PC-3 (cell line): ENCODE measurements at places on chromosomes 3 and 15. TPM values are rescaled to one million over a fixed set of nuclear protein-coding genes. Genes with fewer than 3 reads are reported as not detected.

DNA sequence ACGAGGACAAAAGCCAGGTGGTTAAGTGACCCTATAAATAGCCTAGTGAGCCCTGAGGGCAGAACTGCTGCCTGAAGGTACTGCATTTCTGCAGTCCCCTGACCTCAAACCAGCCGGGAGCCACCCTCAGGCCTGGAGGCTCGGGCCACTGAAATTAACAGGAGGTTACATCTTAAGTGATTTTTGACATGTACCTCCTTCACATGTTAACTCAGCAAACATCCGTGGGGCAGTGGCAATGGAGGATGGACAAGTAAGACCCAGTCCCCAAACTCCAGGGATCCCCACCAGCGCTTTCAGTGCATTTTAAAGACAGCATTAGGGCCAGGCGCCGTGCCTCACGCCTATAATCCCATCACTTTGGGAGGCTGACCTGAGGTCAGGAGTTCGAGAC lies 26.2 kb downstream of the PSTPIP1 start:
- DNase-seq = no peak

- DNase-seq = no peak
These were observed 309.8 kb upstream of the CTDSPL start for GRCh38 chr3:37551857-37552256.

- no peak for DNase-seq
These were observed 20.5 kb downstream of the LCTL start for GRCh38 chr15:66545255-66545654.

DNA sequence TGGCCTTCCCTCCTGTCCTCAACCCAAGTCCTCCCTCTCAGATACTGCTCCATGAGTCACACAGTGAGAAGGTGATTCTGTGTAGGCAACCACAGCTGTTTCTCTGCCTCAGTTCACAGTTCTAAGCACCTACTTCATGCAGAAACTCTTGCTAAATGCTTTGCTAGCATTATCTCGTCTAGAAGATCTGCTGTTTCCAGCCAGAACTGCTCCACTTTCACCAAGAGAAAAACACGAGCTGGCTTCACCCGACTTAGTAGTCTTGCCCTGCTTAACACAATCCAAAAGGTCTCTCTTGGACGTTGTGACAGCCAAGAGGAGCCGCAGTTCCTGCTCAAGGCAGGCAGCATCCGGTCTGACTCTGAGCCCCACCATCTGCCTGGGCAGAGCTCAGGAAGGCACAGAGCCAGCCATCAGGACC lies 272.1 kb downstream of the UACA start:
- no peak for DNase-seq

DNA sequence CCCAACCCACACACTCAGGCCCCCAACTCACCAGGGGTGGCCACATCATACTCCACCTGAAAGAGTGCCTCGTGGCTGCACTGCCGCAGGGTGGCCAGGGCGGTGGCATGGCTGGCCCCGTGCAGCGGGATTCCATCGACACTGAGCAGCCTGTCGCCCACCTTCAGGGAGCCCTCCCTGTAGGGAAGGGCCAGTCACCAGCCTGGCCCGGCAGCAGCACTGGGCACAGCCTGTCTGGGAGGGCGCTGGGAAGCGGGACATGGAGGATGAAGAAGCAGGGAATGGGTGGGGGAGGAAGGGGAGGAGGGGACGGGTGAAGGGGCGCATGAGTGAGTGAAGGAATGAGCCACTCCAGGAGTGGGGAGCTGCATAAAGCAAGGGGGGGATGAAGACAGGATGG lies 18.5 kb downstream of the GRIP2 start:
- DNase-seq = no peak

DNA sequence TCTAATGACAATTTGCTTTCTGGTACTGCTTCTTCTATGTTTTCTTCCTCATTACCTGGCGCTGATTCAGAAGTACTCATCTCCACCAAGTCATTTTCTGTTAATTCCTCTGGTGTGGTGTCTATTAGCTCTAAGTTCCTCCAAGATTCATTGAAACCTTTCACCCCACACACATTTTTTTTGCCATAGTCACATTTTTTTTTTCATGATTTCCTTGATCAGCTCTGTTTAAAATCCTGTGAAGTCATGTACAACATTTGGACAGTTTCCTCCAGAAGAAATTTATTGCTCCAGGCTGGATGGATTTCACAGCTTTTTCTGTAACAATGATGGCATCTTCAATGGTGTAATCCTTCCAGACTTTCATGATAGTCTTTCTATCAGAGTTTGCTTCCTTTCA lies 243.2 kb upstream of the VEPH1 start:
- no peak for DNase-seq

GRCh38 chr3:40181182-40181581 lies 128.3 kb upstream of the EIF1B start:
- DNase-seq = no peak

- no peak for DNase-seq
These were observed 218.8 kb upstream of the HES1 start for GRCh38 chr3:193917158-193917557.

DNA sequence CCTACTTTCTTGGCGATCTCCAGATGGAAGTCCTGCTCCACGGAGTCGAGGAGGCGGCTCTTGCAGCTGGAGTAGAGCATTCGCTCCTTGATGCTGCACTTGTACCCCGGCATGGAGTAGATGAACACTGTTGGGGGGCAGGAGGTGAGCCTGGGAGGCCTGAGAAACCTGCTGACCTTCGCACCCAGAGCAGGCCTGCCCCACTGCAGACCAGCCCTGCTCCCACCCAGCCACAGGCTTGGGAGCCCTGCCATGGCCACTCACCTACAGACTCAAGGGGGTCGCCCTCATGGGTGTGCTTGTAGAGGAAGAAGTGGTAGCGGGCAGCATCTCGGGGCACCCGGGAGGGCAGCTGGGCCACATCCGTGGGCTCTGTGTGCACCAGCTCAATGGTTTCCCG lies 4.2 kb upstream of the TLR9 start:
- no peak for DNase-seq

GRCh38 chr3:45758871-45759270 lies 37.5 kb downstream of the SLC6A20 start:
- no peak for DNase-seq

DNA sequence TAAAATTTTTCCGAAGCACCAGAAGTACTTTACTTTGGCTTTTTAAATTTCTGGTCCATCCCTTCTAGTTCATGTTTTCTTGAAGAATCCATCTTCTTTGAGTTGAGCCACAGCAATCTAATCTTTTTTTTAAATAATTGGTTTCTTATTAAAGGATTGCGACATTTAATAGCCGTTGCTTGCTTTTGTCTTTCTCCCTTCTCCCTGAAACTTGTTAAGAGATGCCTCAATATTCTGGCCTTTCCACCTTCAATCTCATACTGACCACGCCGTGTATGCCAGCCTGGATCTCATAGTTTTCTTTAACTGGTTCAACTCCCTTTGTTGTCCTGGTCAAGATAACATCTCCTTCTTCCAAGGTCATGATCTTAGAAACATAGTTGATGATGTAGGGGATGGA lies 18.4 kb upstream of the RPLP1 start:
- DNase-seq = no peak

GRCh38 chr3:11154036-11154952 lies at the start of gene HRH1:
Gene HRH1 (plus strand): TSS chr3:11154493. CDS start chr3:11259038, 104,545 bp downstream.
- DNase-seq = peak; percentile 37

LXN gene
- 332 and 471 TPM in 2 replicates for total RNA-seq

CYP8B1 gene
- not detected in 2 replicates for total RNA-seq

PLIN1 gene
- total RNA-seq = 1.0 and 1.3 TPM in 2 replicates

BOC gene
- total RNA-seq = 4.4 and 7.3 TPM in 2 replicates

NFKBIZ gene
- 63.0 and 70.2 TPM in 2 replicates for total RNA-seq

CLDN11 gene
- total RNA-seq = 32.0 and 38.0 TPM in 2 replicates

UACA gene
- 21.7 and 26.7 TPM in 2 replicates for total RNA-seq
